ENCODE measurements at places on chromosomes 5 and 9.

DNA sequence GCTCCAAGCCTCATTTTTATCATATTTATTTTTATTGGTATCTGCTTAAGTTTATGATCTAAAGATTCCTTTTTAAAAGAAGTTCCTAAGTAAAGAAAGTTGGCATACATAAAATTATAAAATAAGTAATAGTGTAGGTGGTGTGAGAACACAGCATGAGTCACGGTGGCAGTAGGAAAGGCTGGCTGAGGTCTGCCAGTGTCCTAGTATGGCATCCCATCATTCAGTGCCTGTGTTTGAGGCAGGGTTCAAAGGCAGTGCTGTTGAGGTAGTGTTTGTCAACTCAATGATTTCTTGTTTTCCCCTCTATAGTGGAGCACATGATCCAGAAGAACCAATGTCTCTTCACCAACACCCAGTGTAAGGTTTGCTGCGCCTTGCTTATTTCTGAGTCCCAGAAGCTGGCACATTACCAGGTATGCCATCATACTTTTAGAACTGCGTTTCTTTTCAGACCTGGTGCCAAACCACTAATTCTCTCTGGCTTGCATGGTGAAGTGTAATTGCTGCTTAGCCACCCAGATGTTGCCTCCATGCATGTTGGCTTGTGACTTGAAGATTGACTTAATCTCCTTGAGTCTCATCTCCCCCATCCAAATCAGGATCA, 18.4 kb downstream of the ZNF346 start:
- peak; percentile 63 for DNase-seq

- DNase-seq: peak; percentile 46
Observed at GRCh38 chr5:10456583-10457420, 15.1 kb downstream of the ROPN1L start.

- DNase-seq: no peak
Observed at GRCh38 chr9:96085491-96086143, 210.1 kb downstream of the ERCC6L2 start.

- no peak for DNase-seq
Observed at GRCh38 chr9:131405858-131406537, 12.1 kb downstream of the PRRC2B start.

DNA sequence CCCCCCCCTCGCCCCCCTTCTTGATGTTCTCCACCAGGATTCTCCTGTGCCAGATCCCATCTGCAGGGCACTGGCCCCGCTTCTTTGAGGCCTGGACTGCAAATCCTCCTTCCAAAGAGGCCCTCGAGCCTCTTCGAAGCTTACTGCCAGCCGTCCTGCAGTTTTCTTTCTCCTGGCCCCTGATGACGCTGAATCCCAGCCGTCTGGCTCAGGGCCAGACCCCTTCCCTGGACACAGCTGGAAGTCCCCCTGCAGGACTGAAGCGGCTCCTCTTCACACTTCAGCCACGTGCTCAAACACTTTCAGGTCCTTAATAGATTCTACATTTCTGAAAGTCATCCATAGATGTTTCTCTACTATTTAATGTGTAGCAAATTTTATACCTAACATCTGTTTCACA, 121.5 kb downstream of the EHMT1 start:
- DNase-seq: peak; percentile 53

DNA sequence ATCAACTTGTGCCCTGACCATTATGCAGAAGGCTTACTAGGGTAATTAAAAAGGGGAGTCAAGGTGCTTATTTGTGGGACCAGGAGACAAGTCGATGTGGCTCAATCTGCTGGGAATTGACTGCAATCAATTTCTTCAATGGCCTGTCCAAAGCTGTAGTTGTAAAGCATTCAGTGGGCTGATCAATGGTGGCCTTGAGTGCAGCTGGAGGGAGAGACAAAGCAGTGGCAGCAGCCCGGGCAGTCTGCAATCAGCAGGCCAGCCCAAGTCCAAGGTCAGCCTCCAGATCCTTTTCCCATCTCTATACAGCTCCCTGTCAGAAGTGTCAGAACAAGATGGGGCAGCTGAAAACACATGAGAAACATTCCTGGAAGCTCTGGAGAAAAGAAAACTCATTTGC, 51.0 kb upstream of the BRINP1 start:
- no peak for DNase-seq

DNA sequence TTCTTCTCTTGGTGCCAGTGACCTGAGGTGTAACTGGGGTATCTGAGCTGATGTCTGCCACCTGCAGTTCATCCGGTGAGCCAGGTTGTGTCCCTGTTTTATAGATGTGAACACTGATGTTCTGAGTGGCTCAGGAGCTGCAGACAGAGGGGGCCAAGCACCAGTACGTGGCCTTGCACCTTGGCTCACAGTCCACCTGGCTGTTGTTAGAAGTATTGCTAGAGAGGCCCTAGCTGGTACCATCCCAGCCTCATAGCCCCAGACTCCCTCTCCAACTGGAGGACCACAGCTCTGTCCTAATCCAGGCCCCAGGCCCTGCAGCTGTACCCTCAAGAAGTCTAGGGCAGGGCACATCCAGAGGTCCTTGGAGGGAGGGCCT, 16.2 kb downstream of the PHF2 start:
- no peak for DNase-seq

- DNase-seq: no peak
Observed at GRCh38 chr5:116953251-116953930, 378.8 kb upstream of the SEMA6A start.

GRCh38 chr9:127554966-127555839, 56.9 kb upstream of the STXBP1 start:
- peak; percentile 54 for DNase-seq

- DNase-seq: peak; percentile 95
Observed at GRCh38 chr5:126937771-126938170, 92.6 kb downstream of the MARCHF3 start.

GRCh38 chr5:36730537-36731216, 124.3 kb downstream of the SLC1A3 start:
- DNase-seq: no peak

- no peak for DNase-seq
Observed at GRCh38 chr9:22424616-22425015, 22.0 kb upstream of the DMRTA1 start.

GRCh38 chr9:20823051-20823450, 139.0 kb downstream of the FOCAD start:
- peak; percentile 68 for DNase-seq

DNA sequence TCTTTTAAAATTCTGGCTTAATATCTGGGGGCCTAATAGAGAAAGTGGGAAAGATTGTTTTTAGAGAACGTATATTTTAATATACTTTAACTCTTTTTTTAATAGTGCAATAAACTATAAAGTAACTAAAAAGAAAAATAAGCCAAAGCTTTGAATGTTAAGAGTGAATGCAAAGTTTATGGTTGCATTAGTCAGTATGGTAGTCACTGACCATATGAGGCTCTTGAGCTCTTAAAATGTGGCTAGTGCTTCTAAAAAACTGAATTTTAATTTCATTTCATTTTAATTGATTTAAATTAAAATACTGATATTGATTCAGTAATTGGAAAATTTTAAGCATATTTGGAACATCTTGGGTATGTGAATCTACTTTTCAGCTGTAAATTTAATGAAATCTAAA, 310.7 kb downstream of the PJA2 start:
- no peak for DNase-seq

DNA sequence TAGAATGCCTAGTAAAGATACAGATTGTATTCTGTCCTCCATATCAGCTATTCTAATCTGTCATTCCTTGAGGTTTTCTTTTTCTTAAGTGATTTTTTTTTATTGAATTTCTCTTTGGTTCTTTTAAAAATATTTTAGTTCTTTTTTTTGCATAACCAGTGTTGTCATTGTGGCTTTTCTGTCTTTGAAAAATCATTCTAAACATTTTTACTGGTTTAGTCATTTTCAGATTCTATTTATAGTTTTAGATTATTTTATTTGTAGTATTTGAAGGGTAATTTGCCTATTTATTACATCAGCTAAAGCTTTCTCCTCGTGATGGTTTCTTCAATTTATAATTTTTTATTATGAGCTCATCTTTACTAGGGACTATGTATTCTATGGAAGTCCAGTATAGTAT, 78.1 kb downstream of the NDUFAF2 start:
- DNase-seq: peak; percentile 36

DNA sequence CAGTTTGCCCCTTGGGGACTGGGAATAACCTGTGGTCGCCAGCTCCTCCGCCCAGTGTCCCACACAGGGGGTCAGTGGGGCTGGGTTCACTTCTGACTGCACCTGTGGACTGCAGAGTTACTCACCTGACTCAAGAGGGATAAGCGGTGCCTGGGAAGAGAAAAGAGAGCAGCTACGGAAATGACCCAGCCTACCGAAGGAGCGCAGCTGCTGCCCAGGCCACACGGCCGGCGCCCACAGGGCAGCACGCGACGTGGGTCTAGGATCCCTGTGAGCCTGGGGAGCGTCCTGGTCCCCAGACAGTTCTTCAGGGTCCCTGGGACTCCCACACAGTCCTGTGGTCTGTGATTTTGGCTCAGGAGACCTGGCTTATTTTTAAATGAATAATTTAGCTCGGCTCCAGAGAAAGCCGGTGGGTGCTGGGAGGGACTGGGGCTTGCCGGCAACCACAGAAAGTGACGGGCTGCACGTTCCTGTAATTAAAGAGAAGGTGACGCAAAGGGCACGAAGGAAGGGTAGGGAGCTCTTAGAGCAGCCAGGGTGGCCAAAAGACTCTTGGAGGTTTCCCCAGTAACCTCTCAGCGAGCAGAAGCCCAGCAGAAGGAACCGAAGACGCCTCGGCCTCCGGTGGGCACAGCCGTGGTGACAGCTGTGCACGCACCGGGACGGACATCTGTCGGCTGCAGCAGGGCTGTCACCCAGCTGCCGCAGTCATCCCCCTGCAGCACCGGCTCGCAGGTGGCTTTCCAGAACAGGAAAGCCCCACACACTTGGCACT, 97.5 kb upstream of the FCN2 start:
- DNase-seq: no peak

- no peak for DNase-seq
Observed at GRCh38 chr5:53645078-53645477, 84.6 kb downstream of the NDUFS4 start.

GRCh38 chr9:81716409-81716808, 27.1 kb upstream of the TLE1 start:
- DNase-seq: peak; percentile 22

- DNase-seq: peak; percentile 91
Observed at GRCh38 chr5:120375248-120375647, 88.9 kb upstream of the PRR16 start.

- no peak for DNase-seq
Observed at GRCh38 chr9:129709438-129710168, 43.2 kb downstream of the PTGES start.

DNA sequence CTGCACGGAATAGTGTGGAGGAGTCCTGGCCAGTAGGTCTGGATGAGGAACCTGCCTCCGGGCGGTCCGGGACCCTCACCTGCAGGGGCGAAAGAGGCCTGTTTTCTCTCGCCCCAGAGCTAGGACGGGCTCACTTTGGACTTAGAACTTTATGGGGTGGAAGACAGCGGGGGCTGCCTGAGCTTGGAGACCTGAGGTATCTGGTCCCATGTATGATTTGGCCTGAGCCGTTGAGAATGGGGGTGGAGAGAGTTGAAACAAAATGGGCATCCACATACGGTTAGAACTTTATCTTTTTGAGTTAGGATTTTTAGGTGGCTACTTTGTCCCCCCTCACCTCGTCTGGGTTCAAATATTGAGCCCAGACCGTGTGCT, 681 bp upstream of the ETF1 start:
- no peak for DNase-seq

DNA sequence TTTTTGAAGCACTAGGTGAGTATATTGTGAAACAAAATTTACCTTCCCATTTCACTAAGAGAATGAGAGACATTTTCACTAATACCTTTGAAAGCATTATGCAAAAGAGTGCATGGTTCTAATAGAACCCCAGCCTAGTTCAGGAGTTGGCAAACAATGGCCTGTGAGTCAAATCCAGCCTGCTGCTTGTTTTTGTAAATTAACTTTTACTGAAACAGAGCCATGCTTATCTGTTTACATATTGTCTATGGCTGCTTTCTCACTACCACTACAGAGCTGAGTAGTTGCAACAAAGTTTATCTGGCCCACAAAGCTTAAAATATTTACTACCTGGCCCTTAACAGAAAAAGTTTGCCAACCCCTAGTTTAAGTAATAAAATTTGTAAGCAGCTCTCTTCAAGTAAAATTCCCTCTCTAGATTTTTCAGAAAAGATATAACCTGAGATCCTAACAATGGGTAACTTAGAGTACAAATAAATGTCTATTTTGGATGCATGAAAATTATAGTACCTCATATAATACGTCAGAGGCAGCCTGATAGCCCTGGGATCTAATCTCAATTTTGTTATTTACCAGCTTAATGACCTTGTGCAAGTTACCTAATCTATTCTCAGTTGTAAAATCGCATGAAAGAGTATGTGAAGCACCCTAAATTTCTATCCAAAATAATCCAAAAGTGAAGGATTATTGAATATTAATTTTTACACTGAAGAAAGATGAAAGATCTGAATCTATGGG, 50.7 kb upstream of the ARL15 start:
- DNase-seq: peak; percentile 30

DNA sequence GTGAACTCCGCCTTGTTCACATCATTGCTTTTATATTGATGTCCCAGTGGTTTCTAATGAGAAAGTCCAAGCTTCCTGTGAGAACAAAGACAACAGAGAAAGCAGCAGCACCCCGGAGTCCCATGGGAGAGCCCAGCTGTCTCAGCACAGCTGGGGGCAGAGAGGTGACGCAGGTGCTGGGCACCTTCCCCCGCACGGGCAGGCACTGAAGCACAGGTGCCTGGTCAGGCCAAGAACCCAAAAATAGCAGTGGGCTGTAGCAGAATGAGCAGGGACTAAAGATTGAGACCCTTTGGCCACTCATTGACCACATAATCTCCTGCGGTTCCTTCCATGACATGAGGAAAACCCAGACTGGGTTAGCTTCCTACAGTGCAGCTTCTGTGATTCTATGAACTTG, 18.8 kb downstream of the SRD5A1 start:
- no peak for DNase-seq

DNA sequence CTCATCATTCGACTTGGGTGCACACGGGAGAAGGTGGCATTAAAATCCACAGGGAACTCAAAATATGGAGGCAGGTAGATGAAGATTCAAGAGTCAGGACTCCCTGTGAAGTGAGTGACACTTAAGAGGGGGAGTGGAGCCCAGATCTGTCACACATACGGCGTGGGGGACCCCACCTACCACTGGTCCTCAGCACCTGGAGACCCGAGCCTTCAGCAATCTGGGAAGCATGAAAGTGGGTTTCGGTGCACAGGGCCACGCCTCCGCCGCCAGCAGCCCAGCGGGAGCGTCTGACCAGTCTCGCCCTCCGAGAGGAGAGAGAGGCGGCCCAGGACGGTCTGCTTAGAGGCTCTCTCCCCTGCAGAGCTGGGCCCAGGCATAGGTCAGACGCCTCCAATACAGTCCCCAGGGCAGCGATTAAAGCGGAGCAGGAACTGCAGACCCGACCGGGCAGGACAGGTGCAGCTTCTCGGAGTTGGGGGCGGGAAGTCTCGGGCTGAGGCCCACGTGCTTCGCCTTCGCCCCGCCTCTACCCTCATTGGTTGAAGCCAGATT, 639 bp upstream of the SLC2A8 start:
- no peak for DNase-seq

GRCh38 chr9:96350866-96351265, 32.6 kb downstream of the SLC35D2 start:
- DNase-seq: no peak

- peak; percentile 29 for DNase-seq
Observed at GRCh38 chr5:136613230-136613629, 247.9 kb upstream of the TRPC7 start.

All from amniotic epithelial cell (primary cell).